ENCODE measurements at places on chromosomes 16 and 17.

- no peak for DNase-seq
Observed at GRCh38 chr17:10657879-10658278, 770 bp upstream of the MYH3 start.

DNA sequence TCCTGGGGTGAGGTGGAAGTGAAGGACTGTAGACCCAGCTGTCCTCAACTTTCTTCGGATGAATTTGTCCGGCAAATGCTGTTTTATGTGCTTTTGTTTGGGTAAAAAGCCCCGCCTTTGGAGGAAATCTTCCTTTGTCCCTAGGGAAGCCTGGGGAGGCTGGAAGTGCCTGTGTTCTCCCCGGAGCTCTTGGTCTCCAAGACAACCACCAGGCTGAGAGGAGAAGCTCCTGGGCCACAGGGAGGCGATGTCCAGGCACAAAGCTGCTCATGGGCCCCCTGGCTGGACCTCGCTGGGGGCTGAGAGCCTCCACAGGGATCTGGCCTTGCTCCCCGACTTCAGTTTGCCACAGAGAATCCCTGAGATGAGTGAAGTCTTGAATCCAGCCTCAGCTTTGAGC lies 293.1 kb upstream of the N4BP1 start:
- no peak for DNase-seq

GRCh38 chr17:74202938-74203337 lies 540 bp upstream of the RPL38 start:
- no peak for DNase-seq

DNA sequence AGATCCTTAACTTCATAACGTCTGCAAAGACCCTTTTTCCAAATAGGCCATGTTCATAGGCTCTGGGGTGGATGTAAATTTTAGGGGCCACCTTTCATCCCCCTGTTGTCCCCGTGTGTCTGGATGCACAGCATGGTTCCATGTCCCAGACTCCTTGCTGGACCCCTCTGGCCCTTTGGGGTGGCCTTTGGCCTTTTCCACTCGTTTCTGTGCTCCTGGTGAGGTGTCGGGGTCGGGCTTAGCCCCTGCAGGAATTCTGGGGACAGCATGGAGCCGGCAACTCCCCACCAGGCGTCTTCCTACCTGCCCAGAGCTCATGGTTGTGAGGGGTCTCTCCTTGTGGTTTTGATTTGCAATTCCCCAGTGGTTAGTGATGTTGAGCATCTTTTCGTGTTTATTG lies 183.5 kb downstream of the SEC14L1 start:
- DNase-seq, result no peak

GRCh38 chr17:49894761-49895160 lies 46.9 kb upstream of the TAC4 start:
- no peak for DNase-seq

DNA sequence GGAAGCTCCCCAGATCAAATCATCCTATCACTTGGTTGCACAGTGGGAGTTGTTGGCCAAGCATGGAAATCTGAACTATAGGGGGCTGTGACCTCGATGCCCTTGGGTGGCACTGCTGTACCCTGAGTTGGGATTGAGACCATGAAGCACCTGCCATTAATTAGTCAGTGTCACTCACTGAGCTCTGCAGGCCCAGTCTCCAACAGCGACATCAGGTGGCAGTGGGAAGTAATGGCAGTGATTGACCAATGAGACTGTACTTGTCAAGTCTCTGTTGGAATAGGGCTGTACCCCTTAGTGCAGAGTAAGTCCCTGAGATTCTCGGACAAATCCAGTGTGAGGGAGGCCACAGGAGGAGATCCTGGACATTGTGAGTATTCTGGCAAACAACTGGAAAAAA lies 118.0 kb upstream of the RPL38 start:
- DNase-seq, result no peak

DNA sequence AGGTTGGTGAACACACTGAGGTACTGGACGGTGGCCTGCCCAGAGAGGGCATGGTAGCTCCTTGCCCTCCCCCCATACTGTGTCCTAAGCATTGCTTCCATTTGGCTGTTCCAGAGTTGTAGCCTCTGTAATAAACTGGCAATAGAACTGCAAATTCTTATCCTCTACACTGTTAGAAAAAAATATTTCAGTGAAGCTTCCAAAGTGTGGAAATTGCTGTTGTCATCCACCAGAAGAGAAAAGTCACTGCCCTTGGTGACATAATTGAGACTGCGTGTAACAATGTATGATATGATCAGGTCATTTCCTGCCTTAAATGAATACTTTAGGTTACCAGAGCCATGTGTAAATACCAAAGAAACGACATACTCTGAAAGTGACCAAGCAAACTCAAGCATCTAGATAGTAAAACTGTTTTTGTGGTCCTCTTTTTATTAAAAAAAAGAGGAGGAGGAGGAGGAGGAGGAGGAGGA lies 65.9 kb downstream of the CEP95 start:
- DNase-seq, result no peak

DNA sequence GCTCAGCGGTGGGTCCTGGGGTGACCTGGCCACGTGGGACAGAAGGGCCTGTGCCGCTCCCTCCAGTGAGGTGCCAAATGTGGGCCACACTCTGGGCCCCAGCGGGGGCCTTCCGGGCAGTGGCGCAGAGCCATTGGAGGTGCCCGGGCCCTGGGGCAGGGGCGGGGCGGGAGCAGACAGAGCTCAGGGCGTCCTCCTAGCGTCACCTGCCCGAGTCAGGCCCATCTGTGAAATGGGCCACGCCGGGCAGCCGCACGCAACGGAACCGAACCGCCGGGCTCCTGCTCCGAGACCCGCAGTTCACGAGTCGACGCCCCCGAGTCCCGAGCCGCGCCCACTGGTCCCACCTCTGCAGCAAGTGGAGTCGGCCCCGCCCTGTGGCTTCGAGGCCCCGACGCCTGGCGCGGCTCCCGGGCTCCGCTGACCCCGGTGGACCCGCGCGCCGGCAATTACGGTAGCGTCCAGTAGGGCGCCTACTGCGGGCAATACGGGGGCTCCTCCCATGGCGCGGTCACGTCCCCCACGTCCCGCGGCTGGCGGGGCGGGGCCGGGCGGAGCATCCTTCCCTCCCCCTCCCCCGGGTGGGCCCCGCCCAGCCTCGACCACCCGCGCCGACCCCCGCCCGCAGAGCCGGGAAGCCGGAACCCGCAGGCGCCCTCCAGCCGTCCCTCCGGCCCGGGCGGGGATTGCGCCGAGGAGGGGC lies 1.9 kb downstream of the SLC16A3 start:
- no peak for DNase-seq

- DNase-seq, result no peak
Observed at GRCh38 chr17:66331038-66331816, 28.8 kb downstream of the PRKCA start.

GRCh38 chr16:87976665-87977064 lies 25.4 kb downstream of the BANP start:
- DNase-seq, result no peak

DNA sequence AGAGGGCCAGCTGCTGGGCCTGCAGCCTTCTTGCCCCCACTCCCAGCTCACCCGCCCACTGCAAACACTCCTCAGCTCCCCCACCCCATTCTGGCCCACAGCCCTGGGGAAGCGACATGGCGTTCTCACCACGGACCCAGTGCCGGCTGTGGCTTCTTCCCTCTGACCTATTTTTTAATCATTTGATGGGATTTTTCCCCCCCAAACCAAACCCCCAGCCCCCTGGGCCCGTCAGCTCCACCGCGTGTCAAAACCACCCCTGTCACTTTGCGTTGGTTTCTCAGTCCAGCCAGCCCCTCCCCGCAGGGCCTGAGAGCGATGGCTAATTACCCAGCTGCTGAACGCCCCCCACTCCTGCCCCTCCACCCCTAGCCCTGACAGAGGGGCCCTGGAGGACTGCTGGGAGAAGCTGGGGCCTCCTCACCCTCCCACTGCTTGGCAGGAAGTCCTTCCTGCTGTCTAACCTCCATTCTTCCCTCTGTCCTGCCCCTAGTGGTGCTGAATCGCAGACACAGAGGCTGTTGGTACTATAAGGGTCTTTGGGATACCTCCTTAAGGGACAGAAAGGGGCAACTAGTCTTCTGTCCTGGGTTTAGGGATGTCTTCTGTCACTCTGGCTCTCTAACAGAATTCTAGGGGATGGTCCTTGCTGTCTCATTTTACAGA lies 7.5 kb upstream of the TBX21 start:
- no peak for DNase-seq

- no peak for DNase-seq
Observed at GRCh38 chr17:48630925-48631692, 5.0 kb upstream of the HOXB9 start.

GRCh38 chr17:46928467-46929261 lies 5.7 kb downstream of the GOSR2 start:
- DNase-seq, result no peak

DNA sequence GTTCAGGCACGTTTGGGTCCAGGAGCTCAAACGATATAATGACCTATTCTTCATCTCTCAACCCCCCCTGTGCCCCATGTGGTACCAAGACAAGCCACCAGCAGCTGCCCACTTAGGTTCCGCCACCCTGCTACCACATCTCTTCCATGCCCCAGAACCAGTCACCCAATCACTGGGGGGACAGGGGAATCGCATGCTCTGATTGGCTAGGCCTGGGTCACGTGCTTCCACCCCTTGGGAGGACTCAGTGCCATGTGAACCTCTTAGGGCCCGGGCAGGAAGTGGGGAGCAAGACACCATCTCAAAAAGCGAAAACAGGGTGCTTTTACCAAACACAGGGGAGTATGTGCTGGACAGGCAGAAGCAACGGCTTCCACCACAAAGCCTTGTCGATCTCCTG lies 91.3 kb downstream of the KATNIP start:
- DNase-seq, result no peak

DNA sequence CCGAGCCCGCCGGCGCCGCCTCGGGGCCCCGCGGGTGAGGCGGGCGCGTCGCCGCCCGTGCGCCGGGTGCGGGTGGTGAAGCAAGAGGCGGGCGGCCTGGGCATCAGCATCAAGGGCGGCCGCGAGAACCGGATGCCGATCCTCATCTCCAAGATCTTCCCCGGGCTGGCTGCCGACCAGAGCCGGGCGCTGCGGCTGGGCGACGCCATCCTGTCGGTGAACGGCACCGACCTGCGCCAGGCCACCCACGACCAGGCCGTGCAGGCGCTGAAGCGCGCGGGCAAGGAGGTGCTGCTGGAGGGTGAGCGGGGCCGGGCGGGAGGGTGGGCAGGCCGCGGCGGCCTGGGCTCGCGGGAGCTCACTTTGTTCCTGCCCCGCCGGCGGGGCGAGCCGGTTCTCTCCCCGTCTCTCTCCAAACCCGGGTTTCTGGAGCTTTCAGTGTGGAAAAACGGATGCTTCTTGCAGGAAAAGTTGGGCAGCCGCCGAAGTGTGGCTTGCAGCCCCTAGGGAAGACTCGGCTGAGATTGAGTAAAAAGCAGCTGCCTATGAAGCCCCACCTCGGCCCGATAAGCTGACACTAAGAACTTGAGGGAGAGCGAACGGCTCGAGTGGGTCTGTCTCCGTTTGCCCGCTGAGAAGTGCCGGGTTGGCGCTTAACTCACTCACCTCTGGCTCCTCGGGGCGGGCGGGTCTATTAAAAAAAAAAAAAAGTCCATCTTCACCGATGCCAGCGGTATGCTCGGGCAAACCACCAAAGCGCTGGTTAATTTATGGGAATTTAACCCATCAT lies 677 bp downstream of the SNTB2 start:
- DNase-seq, result no peak

DNA sequence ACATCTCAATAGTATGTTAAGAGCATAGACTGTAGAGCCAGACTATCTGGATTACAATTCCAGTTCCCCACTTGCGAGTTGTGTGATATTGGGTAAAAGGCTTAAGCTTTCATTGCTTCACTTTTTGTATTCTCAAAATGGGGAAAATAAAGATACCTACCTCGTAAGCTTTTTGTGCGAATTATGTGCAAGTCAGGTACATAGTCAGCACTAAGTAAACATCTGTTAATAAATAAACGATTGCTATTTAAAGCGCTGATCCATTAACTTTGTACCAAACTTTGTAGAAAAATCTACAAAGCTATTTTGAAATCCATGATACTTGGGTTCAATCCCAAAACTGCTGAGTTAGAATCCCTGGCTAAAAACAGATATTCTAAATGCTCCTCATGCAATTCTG lies 19.6 kb downstream of the ABCA6 start:
- DNase-seq, result no peak

DNA sequence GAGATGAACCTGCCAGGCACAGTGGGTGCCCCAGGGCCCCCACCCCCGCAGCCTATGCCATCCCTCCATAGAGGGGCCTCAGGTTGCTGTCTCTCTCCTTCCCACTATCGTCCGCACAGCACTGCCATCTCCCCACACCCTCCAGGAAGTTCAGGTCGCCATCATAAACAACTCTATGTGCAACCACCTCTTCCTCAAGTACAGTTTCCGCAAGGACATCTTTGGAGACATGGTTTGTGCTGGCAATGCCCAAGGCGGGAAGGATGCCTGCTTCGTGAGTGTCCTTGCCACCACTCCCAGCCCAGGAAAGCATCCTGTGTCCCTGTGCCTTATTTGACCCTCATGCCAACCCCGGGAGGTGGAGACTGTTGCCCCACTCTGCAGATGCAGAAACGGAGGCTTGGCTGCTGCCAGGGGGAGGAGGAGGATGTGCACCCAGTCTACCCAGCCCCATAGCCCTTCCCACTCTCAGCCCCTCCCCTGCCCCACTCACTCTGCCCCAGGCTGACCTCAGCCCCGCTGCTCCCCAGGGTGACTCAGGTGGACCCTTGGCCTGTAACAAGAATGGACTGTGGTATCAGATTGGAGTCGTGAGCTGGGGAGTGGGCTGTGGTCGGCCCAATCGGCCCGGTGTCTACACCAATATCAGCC lies 3.9 kb downstream of the PRSS21 start:
- no peak for DNase-seq

- DNase-seq, result no peak
Observed at GRCh38 chr17:3795390-3796102, 5.4 kb downstream of the ITGAE start.

DNA sequence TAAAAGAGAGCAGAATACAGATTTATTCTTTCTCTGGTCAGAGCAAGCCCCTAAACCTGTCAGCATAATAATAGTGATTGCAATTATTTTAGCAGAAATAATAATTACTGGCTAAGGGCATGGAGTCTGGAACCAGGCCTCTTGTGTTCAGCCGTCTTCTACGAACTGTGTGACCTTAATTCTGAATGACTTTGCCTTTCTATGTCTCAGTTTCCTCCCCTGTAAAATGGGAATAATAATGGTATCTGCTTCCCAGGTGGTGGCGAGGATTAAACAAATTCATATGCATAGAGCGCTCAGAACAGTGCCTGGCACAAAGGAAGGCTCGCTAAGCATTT lies 33.4 kb downstream of the RAB11FIP4 start:
- no peak for DNase-seq

- no peak for DNase-seq
Observed at GRCh38 chr17:49656247-49656646, 21.6 kb downstream of the SPOP start.

GRCh38 chr17:50967795-50968194 lies 101.6 kb upstream of the TOB1 start:
- no peak for DNase-seq

- no peak for DNase-seq
Observed at GRCh38 chr17:8117980-8118768, at the start of gene ALOXE3. ALOXE3 (minus strand) TSS chr17:8118514; CDS start chr17:8117990, 524 bp downstream.

DNA sequence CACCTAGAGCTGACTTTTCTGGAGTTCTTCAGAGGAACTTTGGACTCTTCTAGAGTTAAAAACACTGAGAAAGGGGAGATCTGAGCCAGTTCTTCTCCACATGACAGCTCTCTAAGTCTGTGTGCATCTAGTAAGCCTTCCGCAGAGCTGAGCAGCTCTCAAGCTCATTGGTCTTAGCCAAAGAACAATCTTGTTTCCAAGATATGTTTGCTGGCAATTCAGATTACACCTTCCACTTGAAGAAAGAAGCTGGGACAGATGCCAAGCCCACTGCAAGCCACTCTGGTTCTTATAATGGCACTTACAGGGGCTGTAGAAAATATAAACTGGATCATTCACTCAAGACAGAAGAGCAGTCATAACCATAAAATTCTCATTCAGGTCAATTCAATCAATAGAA lies 134.1 kb upstream of the TOX3 start:
- DNase-seq, result no peak

All from NCI-H2029 treated with DMSO at 0.1 percent for 48 hours (cell line).